Cardiac septum (tissue), 1 donor: ENCODE measurements at places on chromosomes 3 and 15.

DNA sequence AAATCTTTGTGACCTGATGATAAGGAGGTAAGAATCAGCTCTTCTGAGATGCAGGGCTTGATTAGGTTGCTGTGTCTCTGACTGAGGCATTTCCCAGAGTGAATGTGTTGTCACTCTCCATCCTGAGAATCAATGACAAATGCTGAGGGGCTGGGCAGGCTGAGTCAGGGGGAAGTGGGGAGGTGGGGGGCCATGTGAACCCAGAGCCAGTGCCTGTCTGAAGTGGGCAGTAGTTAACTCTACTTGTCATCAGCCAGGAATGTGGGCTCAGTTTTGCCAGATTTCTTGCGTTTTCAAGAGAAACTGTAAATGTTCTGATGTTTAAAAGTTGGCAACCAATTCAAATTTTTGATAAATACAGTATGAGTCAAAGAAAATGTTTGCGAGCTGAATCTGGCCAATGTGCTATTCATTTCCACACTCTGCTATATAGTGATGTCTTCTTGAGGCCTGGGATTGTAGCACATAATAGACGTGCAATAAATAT, 3.1 kb upstream of the BNC1 start:
- DNase-seq = no peak

- DNase-seq = no peak
Measured at GRCh38 chr15:74426404-74427281, 7.1 kb downstream of the SEMA7A start.

GRCh38 chr3:8464668-8465067, 37.0 kb upstream of the LMCD1 start:
- DNase-seq = no peak

- DNase-seq = no peak
Measured at GRCh38 chr15:92120094-92120795, 266.7 kb downstream of the SLCO3A1 start.

DNA sequence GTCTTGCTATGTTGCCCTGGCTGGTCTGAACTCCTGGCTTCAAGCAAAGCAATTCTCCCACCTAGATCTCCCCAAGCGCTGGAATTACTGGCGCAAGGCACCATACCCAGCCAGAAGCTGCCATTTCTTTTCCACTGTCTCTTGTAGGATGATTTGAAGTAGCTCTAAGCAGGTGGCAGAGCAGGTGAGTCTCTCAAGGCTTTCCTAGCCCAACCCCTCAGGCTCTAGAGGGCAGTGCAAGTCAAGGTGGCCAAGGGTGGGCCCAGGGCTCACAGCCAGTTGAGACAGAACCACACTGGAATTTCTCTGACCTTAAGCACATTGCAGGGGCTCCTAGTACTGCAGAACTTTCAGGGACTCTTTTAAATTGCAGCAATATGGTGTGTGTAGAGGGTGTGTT, 15.6 kb upstream of the DAG1 start:
- no peak for DNase-seq

DNA sequence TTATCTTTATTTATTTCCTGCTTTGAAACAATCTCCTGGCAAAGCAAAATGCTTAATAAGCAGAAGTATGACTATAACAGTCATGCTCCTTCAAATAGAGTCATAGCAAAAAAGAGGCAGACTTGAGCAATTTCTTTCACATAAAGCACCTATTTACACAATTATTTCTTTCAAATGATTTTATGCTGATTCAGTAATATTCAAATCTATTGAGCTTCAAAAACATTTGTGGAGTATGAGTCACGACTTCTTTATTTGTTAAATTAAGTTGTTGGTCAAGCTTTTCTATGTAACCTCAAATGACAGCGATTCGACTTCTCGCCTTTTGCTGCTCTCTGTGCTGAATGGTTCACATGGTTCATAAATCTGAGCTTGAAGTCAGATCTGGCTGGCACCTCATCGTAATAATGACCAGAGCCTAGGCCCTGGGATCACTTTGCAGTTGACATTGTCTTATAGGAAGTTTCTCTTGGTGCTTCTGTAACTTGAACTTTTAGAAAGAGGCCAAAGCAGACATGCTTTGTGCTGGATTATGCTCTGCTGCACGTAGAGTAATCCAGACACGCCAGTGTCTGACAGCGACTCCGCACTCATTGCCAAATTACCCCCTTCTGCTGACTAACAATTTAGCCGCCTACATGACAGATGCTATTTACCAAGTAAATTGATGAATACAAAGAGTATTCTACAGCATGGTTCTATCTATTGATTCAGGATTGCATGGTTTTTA, 139.0 kb downstream of the MCTP2 start:
- no peak for DNase-seq

- DNase-seq = no peak
Measured at GRCh38 chr15:65292938-65293518, 2.8 kb upstream of the RNU5A-1 start.

DNA sequence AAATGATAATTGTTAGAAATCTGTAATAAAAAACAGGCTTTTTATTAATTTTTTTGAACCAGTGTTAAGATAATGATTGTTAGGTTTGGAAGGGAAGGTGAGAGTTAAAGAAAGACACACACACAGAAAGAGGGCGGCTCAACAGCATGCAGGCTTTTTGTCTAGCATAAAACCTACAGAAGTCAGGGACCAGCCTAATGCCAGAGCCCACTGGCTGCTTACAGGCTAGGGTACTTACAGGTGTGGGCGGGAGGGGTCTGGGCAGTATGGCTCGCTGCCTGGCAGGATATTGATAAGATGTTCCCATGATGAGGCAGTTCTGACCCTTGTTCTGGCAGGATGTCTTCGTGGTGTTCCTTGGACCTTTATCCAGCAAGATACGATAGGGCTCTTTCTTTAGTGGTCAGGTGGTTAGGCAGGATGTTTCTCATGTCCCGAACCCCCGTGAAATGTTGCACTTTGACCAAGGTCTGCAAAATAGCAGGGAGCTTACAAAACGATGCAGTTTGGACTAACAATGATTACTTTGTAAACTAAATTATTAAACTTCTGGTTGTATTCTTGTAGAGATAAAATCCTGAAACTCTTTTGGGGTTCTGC, 84.7 kb downstream of the DCUN1D1 start:
- no peak for DNase-seq

- no peak for DNase-seq
Measured at GRCh38 chr3:158748237-158748828, 16.1 kb upstream of the RARRES1 start.

DNA sequence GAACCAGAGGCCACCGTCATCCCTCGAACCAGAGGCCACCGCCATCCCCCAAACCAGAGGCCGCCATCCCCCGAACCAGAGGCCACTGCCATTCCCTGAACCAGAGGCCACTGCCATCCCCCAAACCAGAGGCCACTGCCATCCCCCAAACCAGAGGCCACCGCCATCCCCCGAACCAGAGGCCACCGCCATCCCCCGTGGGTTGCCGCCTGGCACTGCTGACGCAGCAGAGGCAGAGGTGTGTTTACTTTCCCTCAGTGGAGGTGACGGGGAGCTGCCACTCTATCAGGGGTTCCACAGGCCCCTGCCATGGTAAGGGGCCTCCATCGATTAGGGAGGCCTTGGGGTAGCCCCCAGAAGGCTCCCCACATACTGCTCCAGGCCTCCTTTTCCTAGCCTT, 1.5 kb downstream of the IQSEC1 start:
- no peak for DNase-seq

- peak; percentile 66 for DNase-seq
Measured at GRCh38 chr3:197420115-197420514, 121.7 kb upstream of the DLG1 start.
